GM12891 (cell line): ENCODE measurements at places on chromosomes 16 and 17.

GRCh38 chr16:70582280-70582978 is 58.8 kb downstream of the SF3B3 start:
- DNase-seq, result no peak

DNA sequence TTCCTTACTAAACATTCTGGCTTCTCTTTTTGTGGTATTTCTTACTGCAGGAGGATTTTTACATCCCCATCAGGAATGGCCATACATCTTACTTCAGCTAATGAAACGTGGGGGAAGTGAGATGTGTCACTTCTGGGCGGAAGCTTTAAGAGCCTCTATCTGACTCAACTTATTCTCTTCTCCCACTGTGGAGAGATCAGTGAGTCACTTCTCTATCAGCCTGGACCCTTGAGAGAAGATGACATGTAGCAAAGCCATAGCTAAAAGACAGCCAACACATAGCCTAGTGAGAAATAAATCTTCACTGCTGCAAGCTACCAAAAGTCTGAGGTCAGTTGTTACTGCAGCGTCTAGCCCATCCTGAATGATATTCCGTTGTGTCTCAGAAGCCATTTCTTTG is 1066.7 kb upstream of the RBFOX1 start:
- DNase-seq, result no peak

GRCh38 chr16:22300427-22301071 is 3.3 kb downstream of the POLR3E start:
- DNase-seq, result no peak

DNA sequence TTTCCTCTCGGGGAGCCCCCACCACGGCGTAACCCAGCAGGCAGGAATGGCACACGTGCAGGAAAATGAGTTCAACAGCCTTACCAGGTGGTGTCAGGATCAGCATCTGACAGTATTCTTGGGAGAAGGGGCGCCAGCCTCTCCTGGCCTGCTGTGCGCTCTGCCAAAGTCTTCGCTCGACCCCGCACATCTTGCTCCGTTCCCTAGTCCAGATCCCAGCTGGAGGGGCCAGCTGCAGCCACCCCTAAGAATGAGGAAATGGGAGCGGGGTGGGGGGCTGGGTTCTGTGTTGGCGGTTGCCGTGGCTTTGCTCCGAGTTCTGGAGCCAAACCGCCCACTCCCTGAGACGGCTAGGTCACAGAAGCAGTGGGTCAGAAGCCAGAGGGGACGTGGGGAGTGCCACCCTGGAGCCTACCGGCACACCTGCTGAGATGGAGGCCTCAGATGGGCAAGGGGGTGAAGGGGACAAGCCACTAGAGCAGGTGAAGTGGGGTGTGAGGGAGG is at the start of gene CHCT1:
TSS of gene CHCT1 (plus strand) at position 328 of the 504 bp plus-strand sequence. CDS start at position 432, 104 bp downstream.
- no peak for DNase-seq

DNA sequence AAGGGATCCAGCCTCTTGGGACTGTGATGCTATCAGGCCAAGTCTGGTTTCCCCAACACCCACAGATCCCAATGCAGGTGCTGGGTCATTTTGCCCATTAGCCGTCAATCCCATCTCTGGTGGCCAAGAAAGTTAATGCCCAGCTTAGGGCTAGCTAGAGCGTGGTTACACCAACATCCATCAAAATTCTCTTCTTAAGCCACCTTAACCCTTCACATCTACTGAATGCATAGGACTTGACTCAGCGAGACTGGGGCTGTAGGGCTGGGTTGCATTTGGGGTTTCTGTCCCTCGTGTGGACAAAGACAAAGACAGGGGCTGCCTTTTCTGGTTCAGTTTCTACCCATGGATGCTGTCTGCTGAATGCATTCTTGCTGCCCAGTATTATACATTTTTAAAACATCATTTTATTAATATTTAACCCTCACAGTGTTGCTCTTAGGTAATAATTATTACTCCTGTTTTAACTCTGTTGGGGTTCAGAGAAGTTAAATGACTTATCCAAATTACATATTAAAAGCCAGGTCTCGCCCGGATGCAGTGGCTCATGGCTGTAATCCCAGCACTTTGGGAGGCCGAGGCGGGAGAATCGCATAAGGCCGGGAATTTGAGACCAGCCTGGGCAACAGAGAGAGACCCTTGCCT is 141.1 kb upstream of the NOL11 start:
- no peak for DNase-seq

DNA sequence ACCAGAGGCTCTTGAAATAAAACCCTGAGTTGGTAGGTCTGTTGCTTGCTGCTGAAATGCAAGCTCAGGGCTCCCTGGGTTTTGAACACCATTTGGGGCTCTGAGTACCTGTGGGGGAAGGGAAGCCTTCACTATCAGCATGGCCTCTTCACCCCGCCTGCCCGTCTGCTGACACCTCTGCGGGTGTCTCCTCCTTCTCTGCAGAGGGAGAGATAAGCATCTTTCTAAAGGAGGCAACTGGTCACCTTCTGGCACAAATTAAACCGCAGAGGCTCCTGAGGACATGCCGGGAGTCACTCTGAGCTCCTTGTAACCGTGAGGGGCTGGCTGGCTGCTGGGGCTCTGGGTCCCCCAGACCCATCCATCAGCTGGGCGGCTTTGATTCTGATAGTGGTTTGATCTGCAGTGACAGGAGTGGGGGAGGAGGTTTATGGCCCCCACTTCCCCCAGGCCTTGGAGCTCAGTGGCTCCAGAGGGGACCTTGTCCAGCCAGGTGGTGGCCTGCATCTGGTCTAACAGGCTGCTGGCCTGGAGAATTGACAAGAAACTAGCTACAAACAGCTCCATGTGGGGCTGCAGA is 123.5 kb downstream of the IRF8 start:
- no peak for DNase-seq

GRCh38 chr16:5884996-5885395 is 787.4 kb upstream of the EEF2KMT start:
- DNase-seq, result no peak

DNA sequence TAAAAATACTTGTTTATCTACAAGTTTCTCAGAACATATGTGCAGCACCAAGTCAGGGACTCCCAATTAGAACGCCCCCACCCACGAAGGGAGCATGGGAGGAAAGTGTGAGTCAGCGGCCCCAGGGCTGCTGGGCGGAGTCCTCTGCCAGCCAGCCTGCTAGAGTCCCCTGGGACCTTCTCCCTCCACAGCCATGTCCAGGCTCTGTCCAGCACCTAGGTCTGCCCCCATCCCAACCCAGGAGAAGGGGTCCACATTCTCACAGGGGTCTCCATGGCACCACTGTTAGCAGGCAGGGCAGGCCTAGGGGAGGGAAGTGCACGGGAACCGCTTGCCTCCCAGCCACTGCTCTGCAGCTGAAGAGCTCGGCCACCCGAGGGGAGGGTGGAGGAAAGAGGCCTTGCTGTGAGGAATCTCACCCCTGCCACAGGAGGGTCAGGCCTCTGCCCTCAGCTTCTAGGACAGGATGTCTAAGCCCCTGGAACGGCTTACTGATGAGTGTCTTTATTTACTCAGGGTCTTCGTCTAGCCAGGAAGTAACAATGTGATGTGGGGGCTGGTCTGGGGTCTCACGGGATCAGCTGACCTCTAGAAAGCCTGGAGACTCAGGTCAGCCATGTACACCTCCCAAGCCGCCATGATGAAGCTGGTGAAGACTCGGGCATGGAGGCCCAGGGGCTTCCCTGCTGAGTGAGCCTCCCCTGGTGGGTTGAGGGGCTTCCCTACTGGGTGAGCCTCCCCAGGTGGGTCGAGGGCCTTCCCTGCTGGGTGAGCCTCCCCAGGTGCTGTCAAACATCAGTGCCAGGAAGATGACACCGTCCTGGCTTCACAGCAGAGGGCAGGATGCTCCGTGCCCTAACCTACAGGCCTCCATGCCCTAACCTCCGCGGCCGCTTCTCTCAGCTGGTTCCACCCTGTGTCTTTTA is 190.3 kb downstream of the RBFOX3 start:
- no peak for DNase-seq

GRCh38 chr17:40820228-40820838 is 2.1 kb downstream of the KRT10 start:
- DNase-seq, result no peak
